CD8-positive, alpha-beta memory T cell (primary cell): ENCODE measurements at places on chromosomes 5 and 9.

DNA sequence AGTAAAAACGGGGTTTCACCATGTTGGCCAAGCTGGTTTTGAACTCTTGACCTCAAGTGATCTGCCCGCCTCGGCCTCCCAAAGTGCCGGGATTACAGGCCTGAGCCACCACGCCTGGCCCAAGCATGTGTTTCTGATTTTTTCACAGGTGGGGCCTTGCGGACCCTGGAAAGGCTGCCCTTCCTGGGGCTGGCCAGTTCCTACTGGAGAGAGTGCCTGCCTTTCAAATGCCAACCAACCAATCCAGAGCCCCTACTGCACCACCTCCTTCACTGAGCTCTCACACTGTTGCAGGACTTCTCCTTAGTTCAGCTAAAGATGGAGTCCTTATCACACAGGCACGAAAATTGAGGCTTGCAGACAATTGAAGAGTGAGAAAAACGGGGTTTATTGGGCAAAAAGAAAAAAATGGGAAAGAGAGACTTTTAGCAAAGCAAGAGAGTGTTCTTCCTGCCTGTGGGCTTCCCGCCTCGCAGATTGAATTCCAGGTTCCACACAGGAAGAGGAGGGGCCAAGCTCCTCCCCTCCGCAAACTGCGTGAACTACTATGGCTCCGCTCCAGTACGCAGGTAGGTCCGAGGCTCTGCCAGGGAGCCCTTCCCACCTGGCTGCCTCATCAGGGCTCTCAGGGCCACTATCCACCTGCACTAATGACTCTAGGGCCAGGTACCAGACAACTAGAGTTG is 8.3 kb upstream of the CMBL start:
- DNase-seq, result no peak

DNA sequence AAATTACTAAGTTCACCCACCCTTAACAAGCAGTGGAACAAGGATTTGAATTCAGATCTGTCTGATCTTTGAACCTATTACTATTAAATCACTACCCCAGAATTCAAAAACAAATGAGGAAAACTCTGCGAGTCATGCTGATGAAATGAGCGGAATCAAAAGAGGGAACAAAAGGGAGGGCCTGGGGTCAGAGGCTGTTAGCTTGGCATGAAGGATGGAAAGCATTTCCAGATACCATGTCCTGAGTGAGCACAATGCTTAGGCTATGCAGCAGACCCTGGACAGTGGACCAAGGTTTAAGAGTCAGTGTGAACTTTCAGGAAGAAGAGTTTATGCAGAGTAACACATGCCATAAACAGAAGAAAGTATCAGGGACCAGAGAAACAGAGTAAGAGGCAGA is 30.5 kb downstream of the GRIA1 start:
- no peak for DNase-seq

DNA sequence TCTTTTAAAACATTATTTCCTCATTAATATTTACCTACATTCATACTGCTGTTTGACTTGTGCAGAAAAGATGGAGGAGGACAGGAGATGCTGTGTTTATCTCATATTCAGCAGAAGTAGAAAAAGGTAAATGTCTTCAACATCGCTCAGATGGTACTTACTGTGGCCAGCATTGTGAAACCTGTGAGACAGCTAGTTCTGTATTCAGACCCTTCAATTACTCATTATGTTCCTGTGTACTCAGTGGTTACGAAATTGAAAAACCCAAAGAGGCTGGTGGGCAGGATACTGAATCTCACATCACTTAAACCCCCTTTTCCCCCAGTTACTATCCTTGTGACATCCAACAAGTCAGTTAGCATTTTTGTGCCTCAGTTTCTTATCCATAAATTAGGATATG is 216.0 kb downstream of the KDM4C start:
- DNase-seq, result no peak

DNA sequence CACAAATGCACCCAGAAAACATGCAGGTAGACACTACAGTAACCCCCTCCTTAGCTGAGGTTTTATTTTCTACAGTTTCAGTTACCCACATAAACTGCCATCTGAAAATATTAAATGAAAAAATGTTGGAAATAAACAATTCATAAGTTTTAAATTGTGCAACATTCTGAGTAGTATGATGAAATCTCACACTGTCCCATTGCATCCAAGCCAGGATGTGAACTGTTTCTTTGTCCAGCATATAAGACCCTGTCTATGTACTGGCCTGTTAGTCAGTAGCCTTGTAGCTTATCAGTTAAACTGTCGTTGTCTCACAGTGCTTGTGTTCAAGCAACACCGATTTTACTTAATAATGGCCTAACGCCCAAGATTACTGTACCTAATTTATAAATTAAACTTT is 630.5 kb downstream of the ANXA1 start:
- no peak for DNase-seq
